ENCODE measurements at places on chromosomes 16 and 17. TPM values are rescaled to one million over a fixed set of nuclear protein-coding genes. Genes with fewer than 3 reads are reported as not detected.

GRCh38 chr17:38538906-38539305, 66.8 kb downstream of the SRCIN1 start:
- DNase-seq = no peak

DNA sequence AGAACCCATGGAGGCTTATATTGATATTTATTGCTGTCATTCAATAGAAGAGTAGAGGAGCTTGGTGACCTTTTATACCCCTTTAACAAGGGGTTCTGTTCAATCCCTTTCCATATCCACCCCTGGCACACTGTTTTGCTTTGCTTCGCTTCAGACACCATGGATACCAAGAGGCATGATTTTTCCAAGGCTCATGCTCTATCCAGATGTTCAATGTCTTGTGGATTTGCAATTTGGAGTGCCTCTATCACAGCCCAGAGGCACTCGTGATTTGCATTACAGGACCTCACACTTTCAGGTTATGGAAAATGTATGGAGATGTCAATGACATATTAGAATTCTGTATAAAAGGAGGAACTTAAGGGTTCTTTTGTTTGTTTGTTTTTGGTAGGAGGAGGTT, 21.5 kb downstream of the CFAP20 start:
- DNase-seq = peak; percentile 31

DNA sequence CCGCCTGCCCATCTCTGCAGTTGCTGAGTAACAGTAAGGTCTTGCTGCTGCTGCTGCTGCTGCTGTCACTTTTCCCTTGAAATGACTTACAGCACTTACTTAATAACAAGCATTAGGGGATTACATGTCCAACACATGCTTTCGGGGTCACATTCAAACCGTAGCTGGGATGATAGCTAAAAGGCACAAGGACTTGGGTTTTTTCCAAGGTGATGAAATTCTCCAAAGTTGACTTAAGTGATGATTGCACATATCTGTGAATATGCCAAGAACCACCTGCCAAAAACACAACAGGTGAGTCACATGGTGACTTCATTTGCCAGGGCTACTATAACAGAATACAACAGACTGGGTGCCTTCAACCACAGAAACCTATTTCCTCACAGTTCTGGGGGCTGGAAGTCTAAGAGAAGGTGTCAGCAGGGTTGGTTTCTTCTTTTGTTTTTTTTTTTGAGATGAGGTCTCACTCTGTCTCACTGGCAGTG, 121.9 kb upstream of the TNRC6C start:
- no peak for DNase-seq

GRCh38 chr16:2429771-2430663, 770 bp downstream of the CCNF start:
- peak; percentile 17 for DNase-seq

DNA sequence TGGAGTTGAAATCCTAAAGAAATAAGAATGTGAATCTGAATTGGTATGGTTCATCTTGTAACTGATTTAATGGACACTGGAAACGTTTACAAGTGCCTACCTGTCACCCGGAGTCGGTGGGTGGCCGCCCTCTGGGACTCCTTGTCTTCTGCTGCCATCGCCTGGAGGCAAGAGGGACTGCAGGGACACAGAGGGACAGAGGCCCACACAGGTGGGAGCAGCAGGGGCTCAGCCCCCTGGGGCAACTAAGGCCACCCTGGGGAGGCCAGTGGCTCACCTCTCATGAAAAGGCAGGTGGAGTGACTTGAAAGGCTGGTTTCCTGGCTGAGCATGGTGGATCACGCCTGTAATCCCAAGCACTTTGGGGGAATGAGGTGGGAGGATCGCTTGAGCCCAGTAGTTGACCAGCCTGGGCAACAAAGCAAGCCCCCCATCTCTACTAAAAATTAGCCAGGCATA, 23.2 kb downstream of the TMEM92 start:
- DNase-seq = no peak

GRCh38 chr17:7523033-7523432, 25.8 kb upstream of the TNFSF12 start:
- DNase-seq = no peak

- peak; percentile 63 for DNase-seq
Observed at GRCh38 chr16:85473909-85474620, 139.1 kb upstream of the GSE1 start.

DNA sequence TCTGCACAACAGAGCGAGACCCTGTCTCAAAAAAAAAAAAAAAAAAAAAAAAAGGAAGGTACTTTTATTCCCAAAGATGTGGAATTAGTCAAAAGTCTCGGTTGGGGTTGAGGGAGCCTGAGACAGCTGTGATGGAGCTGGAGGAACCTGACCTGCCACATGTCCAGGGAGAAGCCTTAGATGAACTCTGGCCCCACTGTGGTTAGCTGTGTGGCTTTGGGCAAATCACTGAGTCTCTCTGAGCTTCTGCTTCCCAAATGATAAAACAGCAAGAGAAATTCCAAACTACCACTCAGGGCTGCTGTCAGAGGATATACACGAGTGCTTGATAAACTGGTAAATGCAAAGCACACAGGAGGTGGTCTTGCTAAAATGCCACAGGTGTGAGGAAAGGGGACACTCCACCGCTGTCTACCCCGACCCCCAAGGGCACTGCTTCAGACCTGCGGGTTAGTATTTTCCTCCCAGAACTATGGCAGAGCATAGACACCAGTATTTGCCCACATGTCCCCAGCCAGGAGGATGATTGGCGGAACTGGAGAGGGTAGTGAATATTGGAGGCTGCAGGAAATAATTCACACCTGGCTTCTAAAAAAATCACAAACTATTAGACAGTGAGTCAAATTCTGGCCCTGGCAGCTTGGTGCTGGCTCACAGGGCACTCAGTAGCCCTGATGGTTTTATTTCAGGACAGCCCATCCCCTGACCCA, 14.7 kb downstream of the DRC3 start:
- DNase-seq = no peak

DNA sequence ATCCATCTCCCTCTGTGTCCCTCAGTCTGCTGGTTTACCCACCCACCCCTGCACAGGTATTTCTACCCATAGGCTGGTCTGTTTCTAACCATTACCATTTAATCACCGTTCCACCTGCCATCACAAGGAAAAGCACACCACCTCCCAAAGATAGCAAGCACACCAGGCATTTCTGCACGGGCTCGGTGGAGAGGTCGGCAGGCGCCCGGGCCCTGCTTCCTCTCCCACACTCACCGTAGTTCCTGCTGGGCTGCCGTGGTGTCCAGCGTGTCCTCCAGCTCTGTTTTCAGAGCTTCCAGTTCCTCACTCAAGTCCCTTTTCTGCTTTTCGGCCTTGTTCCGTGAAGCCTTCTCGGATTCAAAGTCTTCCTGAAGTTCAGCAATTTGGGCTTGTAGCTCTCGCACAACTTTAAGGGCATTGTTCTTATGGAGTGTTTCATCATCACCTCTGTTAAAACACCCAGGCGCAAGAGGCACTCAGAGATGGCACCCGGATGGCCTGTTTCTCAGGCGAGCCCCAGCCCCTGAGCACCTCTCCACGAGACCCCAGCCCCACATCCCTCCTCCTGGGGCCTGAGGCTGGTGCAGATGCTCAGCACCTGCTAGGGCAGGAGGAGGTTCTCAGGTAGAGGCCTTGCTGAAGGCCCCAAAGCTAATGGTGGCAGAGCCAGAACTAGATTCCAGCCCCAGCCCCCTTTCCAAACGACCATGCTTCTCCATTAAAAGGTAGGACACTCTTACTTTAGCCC, 69.0 kb downstream of the NDEL1 start:
- no peak for DNase-seq

Gene KCNH4
- not detected for polyA plus RNA-seq

Gene GAS7
- polyA plus RNA-seq = 66.1 TPM

Gene KRTAP1-1
- not detected for polyA plus RNA-seq

Gene PABPN1L
- not detected for polyA plus RNA-seq

Gene CDRT15L2
- polyA plus RNA-seq = not detected

Gene NMRAL1
- 13.0 TPM for polyA plus RNA-seq
